ENCODE measurements at places on chromosomes 2 and 18.
A peak's percentile ranks its signal among the peaks of the same experiment; 100 is the strongest.

GRCh38 chr2:177694348-177694747 lies 301.8 kb downstream of the AGPS start:
- no peak for DNase-seq

GRCh38 chr2:131026919-131027318 lies 66.3 kb downstream of the FAM168B start:
- no peak for DNase-seq

DNA sequence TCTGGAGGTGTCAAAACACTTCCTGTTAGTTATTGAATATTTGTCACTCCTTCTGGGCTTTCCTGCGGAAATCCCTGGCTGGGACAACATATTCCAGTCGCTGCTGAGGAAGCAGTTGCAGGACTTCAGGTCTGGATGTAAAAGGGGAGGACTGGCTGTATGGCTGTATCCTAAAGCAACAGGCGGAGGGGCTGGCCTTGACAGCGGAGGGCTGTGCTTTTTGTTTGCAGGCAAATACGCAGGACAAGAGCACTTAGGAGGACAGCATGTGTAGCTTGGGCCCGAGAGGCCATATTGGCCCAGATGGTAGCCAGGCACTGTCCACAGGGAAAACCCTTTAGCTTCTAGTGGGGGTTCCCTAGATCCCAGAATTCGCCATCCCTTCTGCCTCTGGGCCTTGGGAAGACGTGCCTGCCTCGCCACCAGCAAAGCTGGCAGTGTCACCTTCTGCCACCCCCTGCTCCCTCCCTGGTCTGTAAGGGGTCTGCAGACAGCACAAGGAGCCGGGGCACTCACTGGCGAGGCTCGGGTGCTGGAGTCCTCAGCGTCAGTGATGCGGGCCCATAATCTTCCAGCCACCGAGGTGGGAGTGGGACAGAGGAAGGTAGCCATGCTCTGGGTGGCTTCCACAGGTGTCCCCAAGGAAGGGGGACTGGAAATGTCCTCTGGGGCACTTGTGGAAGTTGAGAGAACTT lies 6.7 kb downstream of the NPPC start:
- DNase-seq, result no peak

GRCh38 chr2:11234309-11234708 lies 79.0 kb downstream of the SLC66A3 start:
- DNase-seq, result no peak

- DNase-seq, result no peak
These were observed 69.0 kb downstream of the RBM43 start for GRCh38 chr2:151192681-151193080.

GRCh38 chr2:7203056-7203467 lies 285.9 kb downstream of the RNF144A start:
- peak; percentile 49 for DNase-seq

DNA sequence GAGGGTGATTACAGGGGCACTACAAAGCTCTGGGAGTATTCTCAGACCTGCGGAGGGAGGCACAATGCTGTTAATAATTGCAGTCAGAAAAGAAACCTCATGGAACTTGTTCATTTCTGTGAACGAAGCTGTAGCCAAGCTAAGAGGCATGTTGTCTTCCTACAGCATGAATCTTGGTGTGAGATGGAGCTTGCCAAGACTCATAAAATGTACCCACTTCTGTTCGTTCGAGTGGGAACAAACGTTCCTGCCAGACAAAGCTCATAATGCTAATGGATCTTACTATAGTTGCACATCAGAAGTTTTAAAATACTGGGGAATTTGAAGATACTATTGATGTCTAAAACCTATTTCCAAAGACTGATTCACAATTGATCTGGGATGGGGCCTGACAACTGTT lies 489.1 kb downstream of the ZEB2 start:
- DNase-seq, result no peak

DNA sequence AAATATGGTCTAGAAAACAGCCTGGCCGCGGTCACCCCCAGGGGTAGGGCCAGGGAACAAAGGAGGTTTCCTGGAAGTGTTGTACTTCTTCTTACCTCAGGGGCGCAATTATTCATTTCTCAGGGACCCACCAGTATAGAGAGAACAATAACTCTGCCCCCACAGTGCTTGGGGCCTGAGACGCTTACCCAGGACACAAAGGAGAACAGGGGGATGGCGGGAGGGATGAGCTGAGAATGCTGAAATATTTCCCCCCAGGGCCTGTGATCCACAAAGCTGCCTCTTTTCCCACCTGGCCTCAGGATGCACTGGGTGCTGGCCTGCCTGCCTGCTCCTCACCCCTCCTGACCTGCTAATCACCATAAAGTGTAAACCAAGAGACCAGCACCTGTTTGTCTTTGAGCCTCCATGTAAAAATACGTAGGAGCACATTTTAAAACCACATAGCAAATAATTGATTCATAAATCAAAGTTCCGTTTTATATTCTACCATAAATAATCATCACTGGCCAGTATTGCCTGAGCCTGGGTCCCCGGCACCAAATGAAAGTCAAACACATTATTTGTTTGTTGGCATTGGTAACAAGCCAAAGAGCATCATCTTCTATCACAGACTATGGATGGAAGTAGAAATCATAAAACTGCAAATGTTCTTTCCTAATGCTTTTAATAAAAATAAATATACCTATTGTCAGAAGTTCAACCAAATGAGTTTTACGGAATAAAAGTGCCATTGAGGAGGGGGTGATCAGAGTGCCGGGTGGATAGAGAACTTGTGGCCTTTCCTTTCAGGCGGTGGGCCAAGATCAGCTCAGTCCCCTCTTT lies 67.3 kb upstream of the RMDN2 start:
- DNase-seq, result no peak

- DNase-seq, result no peak
These were observed 88.3 kb downstream of the MYCN start for GRCh38 chr2:16028644-16029043.

DNA sequence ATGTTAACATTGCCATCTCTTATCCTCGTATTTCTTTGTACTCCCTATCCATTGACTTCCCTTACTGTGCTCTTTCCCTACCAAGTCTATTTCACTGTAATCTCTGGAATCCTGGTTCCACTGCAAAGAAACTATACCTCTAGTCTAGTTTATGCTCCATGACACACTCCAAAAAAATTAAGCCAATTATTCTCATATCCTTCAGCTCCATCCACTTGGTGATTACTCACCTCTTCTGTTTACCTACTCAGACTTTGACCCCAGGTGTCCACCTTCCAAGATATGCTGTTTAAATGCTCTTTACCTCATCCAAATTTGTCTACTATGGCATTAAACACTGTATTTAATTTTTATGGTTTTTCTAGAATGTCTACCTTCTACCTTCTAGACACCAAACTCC lies 137.9 kb downstream of the ATAD2B start:
- DNase-seq, result no peak

DNA sequence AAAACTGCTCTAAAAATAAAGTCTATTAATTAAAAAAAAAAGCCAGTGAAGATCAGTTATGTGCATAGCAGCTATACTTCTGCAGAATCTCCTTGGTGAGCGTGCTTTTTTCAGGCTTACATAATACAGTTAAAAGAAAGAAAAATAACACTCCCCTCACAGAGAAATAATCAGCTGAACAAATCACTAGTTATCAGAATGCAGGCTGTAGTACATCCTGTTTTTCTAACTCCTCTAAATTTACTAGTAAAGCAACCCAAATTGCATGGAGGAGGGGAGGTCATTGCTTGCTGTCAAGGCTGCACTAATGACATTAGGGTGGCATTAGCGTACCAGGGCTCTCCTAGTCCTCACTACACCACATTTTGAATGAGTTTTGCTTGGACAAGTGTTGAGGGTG lies 192.2 kb downstream of the PLCL1 start:
- no peak for DNase-seq

Data from stimulated activated CD4-positive, alpha-beta T cell treated with anti-CD3 and anti-CD28 coated beads, Interleukin-4, amount 100 ng/mL, for 1 hour (primary cell).